Glutamatergic neuron (in vitro differentiated cells): ENCODE measurements at places on chromosomes 16 and 17.
A peak's percentile ranks its signal among the peaks of the same experiment; 100 is the strongest.

GRCh38 chr17:73533781-73534180 is 110.5 kb downstream of the SDK2 start:
- DNase-seq = no peak

GRCh38 chr17:63426917-63427308 is 19.2 kb downstream of the CYB561 start:
- no peak for DNase-seq

GRCh38 chr17:1871756-1872155 is 42.0 kb downstream of the RPA1 start:
- no peak for DNase-seq

GRCh38 chr17:83085103-83085502 is 5.7 kb downstream of the METRNL start:
- DNase-seq = no peak

GRCh38 chr16:14629612-14629918 is 495 bp downstream of the PARN start:
- DNase-seq = no peak

DNA sequence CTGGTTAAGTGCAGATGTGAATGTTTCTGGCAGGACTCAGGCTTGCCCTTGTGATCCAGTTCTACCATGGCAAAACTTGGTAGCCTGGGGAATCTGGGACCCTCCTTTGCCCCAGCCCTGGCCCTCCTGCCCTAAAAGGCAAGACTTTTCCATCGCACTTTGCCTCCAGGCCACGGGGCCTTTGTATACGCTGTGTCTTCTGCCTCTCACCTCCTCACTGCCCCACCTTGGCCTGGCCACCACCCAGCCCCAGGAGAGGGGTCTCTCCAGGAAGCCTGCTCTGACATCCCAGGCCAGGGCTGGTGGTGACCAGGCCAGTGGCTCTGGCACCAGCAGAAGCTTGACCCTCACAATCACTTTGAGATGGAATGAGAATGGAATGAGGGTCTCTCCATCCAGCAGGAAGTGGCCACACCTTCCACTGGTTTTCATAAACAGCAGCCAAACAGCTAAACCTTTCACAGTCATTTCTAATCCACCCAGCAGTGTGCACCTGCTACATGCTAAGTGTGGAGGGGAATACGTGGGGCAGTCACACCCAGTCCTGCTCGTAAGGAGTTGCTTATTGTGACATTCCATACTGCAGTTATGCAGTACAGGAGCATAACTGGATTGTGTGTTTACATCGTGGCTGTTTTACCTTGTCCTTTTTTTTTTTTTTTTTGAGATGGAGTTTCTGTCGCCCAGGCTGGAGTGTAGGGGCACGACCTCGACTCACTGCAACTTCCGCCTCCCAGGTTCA is 1.6 kb upstream of the MRPL38 start:
- DNase-seq = no peak

DNA sequence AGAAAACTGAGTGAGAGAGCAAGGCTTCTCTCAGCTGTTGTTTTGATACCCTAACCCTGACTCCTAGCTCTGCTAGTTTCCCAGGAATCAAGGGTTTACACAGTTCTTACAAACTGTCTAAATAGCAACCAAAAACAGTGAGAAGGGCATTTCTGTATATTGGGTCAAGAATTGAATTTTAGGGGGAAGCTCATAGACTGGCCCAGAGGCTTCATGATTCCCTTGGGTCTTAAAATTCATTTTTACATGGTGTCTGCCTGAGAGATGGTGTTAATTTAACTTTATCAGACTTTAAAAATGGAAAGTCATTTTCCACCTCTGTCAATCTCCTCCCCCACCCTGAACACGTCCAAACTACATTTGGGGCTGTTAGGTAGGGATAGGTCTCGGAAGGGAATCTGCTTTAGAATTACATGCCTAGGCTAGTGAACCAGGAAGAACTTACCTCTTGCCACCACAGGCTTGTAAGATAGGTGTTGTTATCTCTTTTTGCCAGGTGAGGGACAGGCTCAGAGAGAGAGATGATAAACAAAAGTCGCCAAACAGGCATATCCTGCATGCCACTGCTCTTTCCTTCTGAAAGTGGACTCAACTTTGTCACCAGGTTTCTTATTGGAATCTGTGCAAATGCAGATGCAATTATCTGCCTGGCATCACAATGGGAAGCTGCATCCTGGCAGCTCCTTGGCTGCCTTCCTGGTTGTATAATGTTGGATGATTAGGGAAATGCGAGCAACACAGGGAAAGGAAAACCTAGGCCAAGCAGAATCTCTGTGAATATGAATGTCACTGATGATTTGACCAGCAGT is 3.1 kb downstream of the PHAF1 start:
- no peak for DNase-seq

- no peak for DNase-seq
These were observed 49.6 kb downstream of the PITPNM3 start for GRCh38 chr17:6506679-6507231.

GRCh38 chr16:55136356-55137150 is 187.4 kb upstream of the IRX6 start:
- no peak for DNase-seq

GRCh38 chr16:85446951-85447692 is 166.0 kb upstream of the GSE1 start:
- no peak for DNase-seq

- DNase-seq = no peak
These were observed 414.3 kb downstream of the MAF start for GRCh38 chr16:79186196-79186595.

DNA sequence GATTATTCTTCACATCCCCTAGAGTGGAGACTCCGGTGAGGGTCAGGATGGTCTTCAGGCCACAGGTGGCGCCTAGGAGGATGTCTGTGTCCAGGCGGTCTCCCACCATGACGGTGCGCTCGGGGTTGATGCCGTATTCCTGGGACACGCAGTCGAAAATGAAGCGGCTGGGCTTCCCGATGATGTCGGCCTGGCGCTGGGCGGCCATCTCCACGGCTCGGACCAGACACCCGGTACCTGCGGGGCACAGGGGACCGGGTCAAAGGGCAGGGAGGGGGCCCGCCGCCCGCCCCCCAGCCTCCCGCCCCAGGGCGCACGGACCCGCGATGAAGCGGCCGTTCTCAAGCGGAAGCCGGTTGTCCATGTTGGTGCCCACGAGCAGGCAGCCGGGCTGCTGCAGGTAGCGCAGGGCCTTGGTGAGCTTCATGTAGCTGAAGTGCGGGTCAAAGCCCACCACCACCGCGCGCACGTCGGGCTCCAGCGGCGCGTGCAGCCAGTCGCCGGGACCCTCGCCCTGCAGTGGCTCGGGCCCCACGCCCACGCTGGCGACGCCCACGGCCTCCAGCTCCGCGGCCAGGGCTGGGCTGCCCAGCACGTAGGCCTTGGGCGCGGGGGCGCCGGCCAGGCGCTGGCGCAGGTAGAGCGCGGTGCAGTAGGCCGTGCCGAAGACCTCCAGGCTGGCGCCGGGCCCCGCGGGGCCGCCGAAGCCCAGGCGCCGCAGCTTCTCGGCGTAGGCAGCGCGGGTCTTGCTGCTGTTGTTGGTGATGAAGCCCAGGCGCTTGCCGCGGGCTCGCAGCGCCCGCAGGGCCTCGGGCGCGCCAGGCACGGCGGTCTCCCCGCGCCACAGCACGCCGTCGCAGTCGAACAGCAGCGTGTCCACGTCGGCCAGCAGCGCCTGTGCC is 572 bp downstream of the PGP start:
- no peak for DNase-seq

DNA sequence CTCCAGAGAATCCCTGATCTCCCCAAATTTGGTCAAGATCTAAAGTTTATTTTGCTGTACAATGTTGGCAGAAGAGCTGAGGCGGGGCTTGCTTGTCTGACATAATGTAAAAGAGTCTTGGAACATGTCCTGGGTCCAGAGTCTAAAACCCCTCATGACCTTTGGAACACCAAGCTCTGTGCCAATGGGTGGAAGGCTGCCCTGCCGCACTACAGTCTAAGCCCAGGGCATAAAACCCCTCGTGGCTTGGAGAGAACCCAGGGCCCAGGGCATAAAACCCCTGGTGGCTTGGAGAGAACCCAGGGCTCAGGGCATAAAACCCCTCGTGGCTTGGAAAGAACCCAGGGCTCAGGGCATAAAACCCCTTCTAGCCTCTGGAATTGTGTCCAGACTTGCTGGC is 36.7 kb downstream of the CCDC57 start:
- no peak for DNase-seq

DNA sequence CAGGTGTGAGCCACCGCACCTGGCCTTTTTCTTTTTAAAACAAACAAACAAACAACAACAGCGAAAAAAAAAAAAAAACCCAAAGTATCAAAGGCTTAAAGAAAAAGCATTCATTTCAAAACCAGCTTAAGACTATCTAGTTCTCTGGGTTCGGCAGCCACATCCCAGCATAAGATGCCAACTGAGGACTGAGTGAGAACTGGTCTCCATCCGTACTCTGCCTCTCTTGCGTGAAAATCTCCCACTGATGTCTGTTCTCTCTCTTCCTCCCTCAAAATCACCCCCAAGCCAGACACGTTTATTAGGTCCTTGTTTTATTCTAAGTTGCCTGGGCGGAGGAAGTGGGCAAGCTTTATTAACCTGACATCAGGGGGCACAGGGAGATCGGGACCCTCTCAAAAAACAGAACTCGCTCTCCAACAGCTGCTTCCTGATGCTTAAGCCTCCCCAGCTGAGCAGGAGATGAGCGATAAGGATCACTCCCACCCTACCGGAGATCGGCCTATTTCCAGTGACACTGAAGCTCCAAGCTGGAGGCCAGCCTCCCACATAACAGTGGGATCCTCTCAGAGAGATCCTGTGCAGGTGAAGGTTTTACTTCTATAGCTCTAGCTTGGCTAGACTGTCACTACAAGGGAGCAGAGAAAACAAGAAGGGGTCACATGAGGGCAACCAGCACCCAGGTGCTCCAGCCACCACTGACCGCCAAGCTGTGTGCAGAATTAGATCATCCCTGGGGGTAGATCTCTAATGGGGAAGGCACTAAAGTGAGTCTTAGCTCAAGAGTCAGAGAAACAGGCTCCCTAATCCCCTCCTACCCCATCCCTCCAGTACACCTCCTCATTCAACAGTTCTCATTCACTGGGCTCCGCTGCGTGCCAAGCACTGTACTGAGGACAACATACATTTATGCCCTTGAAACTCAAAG is 13.6 kb downstream of the CDC42EP4 start:
- no peak for DNase-seq

DNA sequence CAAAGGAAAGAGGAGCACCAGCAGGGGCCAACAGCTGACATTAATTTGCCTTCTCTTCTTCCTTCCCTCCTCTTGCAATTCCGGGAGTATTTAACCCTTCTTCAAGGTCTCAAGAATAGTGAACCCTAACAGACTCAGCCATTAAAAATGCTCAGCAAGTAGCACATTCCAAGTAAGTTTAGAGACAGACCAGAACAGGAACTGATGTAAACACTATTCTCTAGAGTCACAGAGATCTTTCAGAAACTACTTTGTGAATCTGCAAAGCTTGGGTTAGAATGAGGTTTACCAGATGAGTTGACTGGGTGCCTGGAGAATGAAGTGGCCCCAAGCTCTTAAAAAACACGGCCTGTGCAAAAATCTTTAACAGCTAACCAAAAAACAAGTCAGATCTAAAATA is 50.9 kb downstream of the TEX2 start:
- no peak for DNase-seq

- no peak for DNase-seq
These were observed 27.8 kb upstream of the USP36 start for GRCh38 chr17:78868391-78868790.

- no peak for DNase-seq
These were observed 231.0 kb downstream of the C16orf78 start for GRCh38 chr16:49604602-49605001.

DNA sequence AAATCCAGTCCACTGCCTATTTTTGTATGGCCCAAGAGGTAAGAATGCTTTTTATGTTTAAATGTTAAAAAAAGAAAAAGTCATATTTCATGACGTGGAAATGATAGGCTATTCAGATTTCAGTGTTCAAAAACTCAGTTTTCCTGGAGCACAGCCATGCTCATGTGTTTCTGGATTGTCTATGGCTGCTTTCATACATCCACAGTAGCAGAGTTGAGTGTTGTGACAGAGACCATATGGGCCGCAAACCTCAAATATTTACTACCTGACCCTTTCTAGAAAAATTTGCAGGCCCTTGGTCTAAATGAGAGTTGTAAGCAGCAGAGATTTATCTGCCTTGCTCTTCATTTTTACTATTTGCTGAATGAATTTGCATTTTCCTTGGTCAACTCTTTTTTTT is 264.1 kb downstream of the CBLN1 start:
- no peak for DNase-seq

DNA sequence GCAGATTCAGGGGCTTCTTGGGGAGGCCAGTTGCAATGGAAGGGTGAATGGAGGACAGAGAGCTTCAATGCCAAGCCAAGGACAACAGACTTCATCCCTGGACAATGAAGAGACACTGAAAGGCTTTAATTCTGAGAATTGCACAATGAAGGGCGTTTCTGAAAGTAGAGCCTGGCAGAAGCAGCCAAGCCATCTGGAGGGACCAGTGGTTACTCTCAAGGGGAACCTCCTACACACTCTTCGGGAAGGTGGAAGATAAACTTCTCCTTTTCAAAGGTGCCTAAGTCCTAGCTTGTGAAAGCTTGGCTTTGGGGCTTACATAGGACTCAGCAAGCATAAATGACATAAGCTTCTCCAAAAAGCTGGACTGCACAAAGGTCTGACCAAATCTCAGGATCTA is 6.2 kb upstream of the CES1 start:
- DNase-seq = no peak

GRCh38 chr16:68915589-68915988 is 72.3 kb downstream of the TANGO6 start:
- DNase-seq = no peak

- peak; percentile 30 for DNase-seq
These were observed 67.8 kb downstream of the C16orf78 start for GRCh38 chr16:49441366-49441780.

- DNase-seq = peak; percentile 76
These were observed 162.7 kb upstream of the CDC42EP4 start for GRCh38 chr17:73474370-73474988.

- DNase-seq = no peak
These were observed 5.2 kb upstream of the OR4D2 start for GRCh38 chr17:58161566-58161965.

DNA sequence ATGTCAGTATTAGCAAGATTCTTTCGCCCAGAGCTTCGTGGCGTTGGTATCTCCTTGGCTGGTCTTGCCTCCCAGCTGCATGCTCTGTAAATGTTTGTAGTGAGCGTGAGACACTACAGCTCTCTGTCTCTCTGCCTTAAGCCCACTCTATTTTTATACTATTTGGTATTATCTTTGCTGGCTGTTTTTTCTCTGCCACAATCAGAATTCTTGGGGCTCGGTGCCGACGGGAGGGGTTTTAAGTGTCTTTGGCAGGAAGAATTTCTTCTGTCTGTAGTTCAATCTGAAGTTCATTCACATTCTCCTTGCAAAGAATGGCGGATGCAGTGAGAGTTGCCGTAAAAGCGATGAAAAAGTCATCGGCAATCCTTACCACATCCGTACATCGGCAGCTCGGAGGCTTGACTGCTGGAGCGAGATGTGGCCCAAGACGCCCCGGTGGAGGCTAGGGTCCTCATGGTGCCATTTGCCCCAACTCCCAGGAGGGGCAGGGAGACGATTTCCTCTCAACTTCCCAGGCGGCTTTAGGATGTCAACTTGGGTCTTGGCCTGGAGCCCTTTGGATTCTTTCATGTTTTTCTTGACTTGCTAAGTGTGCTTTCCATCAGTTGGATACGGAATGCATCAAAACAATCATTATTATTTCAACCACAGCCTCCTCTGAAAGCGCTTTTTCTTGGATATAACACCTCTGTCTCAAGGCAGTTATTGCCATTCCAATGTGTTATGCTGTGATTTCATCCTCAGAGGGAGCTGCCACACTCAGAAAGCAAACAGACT is 132.3 kb upstream of the SDK2 start:
- no peak for DNase-seq

GRCh38 chr16:4496305-4496704 is 20.1 kb downstream of the HMOX2 start:
- DNase-seq = no peak

- peak; percentile 69 for DNase-seq
These were observed 1253.7 kb upstream of the CDH8 start for GRCh38 chr16:63289834-63290460.
